ENCODE measurements at places on chromosomes 7 and 10.

- no peak for DNase-seq
Measured at GRCh38 chr10:42767906-42768305, 14.7 kb upstream of the BMS1 start.

GRCh38 chr10:16843252-16843870, 26.1 kb upstream of the RSU1 start:
- no peak for DNase-seq

DNA sequence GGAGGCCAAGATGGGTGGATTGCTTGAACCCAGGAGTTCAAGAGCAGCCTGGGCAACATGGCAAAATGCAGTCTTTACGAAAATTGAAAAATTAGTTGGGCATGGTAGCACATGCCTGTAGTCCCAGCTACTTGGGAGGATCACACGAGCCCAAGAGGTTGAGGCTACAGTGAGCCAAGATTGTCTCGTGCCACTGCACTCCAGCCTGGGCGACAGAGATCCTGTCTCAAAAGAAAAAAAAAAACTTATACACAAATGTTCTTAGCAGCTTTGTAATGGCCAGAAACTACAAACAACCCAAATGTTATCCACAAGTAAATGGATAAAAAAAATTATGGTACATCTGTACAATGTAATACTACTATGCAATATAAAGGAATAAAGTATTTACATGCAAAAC, 12.6 kb downstream of the NT5C2 start:
- no peak for DNase-seq

- no peak for DNase-seq
Measured at GRCh38 chr10:73645251-73645650, 4.0 kb upstream of the MYOZ1 start.

DNA sequence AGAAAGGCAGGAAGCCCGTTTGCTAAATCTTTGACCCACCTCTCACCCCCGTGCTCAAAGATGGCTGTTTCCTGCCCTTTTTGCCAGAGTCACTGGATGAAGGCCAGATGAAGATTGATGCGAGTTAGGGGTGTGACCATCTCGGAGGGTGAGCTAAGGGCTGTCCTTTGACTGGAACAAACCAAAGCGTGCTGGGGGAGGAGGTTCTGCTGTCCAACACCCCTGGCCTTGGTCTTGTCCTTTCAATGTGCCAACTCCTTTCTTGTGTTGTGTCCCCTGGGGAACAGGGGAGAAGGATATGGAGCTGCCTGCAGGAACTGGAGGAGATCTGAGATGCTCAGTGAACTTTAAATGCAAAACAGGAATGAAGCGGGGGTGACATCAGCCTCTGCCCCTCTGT, 90.3 kb upstream of the ADAM12 start:
- no peak for DNase-seq

DNA sequence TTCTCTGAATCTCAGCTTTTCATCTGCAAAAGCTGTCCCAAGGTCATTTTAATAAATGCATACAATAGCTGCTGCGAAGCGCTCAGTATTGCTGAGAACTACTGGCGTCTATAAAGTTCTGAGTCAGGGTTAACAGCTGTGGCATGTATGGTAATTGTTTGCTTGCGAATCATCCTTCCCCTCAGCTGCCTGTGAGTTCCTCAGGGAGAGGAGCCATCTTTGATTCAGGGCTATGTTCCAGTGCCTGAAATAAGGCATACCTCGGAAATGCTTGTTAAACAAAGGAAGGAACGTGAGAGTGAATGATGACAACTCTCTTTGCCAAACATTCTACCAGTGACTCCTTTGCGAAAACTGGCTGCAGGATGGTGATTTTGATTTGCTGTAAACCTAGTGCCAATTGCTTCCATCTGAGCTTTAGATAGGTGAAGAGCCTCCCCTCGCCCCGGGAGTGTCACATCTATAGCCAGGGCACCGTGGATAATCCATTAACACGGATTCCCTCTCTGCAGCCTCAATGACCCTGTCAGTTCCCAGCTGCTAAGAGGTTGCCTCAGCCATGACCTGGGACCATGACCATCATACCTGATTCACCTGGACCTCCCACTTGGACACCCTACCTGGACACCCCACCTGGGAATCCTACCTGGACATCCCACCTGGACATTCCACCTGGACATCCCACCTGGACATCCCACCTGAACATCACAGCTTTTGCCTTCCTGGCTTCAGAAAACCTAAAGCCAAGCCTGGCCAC, 39.6 kb downstream of the GPRIN2 start:
- DNase-seq = no peak

GRCh38 chr7:38393874-38394273, 120.4 kb upstream of the TARP start:
- DNase-seq = no peak

DNA sequence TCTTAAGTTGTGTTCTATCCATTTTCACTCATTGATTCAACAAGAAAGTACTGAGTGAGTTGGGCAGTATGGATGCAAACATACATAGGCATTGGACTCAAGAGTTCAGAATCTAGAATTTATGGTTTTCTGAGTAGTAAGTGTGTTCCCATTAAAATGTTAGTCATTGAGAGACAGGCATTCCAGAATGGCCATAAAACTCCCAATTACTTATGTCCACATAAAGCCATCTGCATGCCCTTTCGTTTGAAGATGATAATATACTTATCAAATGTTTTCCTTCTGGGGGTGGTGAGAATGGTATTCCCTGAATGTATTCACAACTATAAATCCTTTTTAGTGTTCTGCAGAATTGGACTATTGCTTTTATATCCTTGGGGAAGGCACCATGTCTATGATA, 131.6 kb downstream of the CD36 start:
- no peak for DNase-seq

GRCh38 chr7:24924375-24924774, 55.6 kb downstream of the OSBPL3 start:
- no peak for DNase-seq

GRCh38 chr7:86790383-86790782, 146.7 kb downstream of the GRM3 start:
- no peak for DNase-seq

GRCh38 chr7:964401-965231, 10.1 kb upstream of the ADAP1 start:
- DNase-seq = no peak
